ENCODE measurements at places on chromosomes 16 and 17.

GRCh38 chr17:12250973-12251372 lies 230.3 kb downstream of the MAP2K4 start:
- no peak for DNase-seq

GRCh38 chr16:78957317-78958100 lies 643.0 kb downstream of the MAF start:
- DNase-seq: no peak

GRCh38 chr17:62090021-62090824 lies 25.1 kb upstream of the MED13 start:
- DNase-seq: no peak

- DNase-seq: no peak
These were observed 66.4 kb downstream of the NXN start for GRCh38 chr17:913207-913606.

DNA sequence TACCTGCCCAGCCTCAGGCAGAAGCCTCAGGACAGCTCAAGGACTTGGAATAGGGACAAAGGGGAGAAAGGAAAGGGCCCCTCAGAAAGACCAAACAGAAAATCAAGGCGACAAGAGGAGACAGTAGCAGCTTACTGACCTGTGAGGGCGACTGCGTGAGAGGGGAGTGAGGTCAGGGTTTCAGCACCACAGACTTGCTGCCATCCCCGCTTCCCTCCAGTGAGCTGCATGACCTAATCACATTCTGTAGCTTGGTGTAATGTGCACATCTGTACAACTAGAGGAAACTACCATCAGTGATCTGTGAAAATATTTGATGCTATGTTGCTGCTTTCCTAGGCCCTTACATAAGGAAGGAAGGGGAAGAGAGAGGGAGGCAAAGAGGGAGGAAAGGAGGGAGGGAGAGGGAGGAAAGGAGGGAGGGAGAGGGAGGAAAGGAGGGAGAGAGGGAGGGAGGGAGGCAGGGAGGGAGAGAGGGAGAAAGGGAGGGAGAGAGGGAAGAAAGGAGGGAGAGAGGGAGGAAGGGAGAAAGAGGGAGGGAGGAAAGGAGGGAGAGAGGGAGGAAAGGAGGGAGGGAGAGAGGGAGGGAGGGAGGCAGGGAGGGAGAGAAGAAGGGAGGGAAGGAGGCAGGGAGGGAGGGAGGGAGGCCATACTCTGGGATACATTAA lies 404.9 kb upstream of the CDH5 start:
- DNase-seq: no peak

Data from NCI-H2081 (cell line).